ENCODE measurements at places on chromosomes 13 and 19.

- DNase-seq = no peak
Observed at GRCh38 chr13:71977028-71977427, 110.0 kb upstream of the DACH1 start.

- DNase-seq = no peak
Observed at GRCh38 chr13:50161052-50161451, 145.8 kb downstream of the KCNRG start.

DNA sequence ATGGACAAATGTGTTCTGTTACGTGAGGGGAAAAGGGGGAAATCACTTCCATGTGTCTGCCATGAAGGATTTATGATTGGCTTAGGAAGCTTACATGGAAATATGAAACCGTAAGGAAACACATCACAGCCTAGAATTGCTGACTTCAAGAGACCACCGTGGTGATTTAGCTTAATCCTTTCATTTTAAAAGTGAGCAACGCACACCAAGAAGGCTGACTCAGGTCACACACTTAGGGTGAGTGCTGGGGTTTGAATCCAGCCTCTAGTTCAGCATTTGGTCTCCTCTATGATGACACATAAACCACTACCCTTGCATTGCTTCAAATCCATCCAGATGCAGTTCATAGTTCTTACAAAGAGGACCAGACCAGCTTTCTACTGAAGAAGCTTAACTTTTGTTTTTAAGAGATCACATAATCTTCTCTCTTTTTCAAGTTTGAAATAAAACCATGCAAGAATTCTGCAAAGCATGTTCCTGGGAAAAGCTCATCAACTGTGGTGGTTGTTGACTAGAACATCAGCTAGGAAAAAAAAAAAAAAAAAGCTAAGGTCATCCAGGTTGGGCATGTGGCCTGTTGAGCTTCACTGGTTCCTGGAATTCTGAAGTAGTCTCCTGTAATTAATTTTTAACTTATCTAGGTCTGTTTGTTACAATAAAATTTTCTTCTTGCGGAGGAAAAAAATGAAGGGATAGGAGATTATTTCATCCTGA lies 60.2 kb upstream of the KL start:
- no peak for DNase-seq

- no peak for DNase-seq
Observed at GRCh38 chr13:33721724-33722123, 96.2 kb upstream of the RFC3 start.

GRCh38 chr19:21691661-21692060 lies 75.7 kb downstream of the ZNF100 start:
- no peak for DNase-seq

- DNase-seq = no peak
Observed at GRCh38 chr13:101785858-101786257, 333.4 kb downstream of the ITGBL1 start.

DNA sequence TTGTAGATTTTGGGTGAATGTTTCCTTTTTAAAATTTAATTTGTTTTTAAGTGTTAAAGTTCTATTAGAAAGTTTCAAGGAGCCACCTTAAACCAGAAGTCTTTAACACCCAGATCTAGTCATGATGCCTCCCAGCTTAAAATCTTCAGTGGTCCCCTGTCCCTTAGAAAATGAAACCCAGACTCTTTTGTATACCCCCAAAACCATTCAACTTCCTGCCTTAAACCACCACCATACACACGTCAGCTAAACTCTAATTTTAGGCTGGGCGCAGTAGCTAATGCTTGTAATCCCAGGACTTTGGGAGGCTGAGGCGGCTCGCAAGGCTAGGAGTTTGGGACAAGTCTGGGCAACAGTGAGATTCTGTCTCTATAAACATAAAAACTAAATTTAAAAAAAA lies 37.9 kb downstream of the N4BP2L1 start:
- no peak for DNase-seq

- DNase-seq = no peak
Observed at GRCh38 chr19:18147396-18147795, 5.6 kb upstream of the PIK3R2 start.

- DNase-seq = no peak
Observed at GRCh38 chr19:33295621-33296487, 6.5 kb downstream of the CEBPA start.

DNA sequence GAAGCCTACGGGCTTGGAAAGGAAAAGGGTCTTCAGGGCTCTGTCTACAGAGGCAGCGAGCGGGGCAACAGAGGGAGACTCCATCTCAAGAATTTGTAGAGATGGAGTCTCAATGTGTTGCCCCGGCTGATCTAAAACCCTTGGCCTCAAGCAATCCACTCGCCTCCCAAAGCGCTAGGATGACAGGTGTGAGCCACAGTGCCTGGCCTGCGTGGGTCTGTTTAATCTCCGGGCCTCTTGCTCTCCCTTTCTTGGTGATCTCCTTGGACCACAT lies 8.1 kb downstream of the RPS9 start:
- DNase-seq = no peak

- DNase-seq = no peak
Observed at GRCh38 chr13:57846600-57847173, 215.1 kb downstream of the PCDH17 start.

- DNase-seq = no peak
Observed at GRCh38 chr13:77323858-77324257, 3.0 kb downstream of the MYCBP2 start.

- DNase-seq = no peak
Observed at GRCh38 chr13:111792956-111793355, 274.0 kb upstream of the SOX1 start.

- no peak for DNase-seq
Observed at GRCh38 chr13:52925775-52926285, 77.4 kb upstream of the PCDH8 start.

GRCh38 chr13:43785650-43786471 lies 911 bp downstream of the ENOX1 start:
- no peak for DNase-seq

GRCh38 chr19:17113127-17113785 lies 37.7 kb downstream of the MYO9B start:
- DNase-seq = no peak

- DNase-seq = no peak
Observed at GRCh38 chr19:55688422-55689218, 13.6 kb downstream of the EPN1 start.

- no peak for DNase-seq
Observed at GRCh38 chr13:50361282-50361681, 346.0 kb downstream of the KCNRG start.

DNA sequence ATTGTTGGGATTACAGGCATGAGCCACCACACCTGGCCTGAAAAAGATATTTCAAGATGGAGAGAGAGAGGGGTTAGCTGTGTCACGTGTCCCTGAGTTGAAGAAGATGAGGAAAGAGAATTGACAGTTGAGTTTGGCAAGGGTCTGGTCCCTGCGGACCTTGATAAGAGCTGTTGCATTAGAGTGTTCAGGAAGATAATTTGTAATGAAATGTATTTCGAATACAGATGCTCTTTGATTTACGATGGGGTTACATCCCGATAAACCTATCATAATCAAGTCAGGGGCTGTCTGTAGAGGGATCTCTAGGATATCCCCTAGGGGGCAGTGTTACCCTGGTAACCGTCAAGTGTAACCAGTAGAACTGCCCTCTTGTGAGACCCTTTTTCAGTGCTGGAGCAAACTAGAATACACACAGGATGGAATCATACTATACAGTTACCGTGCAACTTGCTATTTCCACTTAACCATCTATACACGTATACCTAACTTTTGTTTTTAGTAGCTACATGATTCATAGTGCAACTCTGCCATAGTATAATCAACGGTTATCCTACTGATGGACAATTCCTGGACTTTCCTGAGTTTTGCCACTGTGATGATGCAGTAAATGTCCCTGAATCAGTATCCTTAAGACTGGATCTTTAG lies 1.5 kb upstream of the ELOF1 start:
- no peak for DNase-seq

GRCh38 chr19:15323496-15324235 lies 8.7 kb downstream of the BRD4 start:
- no peak for DNase-seq

- DNase-seq = no peak
Observed at GRCh38 chr13:98877936-98878335, 99.9 kb downstream of the DOCK9 start.

GRCh38 chr19:10290876-10291553 lies 1.3 kb downstream of the ICAM5 start:
- DNase-seq = no peak

DNA sequence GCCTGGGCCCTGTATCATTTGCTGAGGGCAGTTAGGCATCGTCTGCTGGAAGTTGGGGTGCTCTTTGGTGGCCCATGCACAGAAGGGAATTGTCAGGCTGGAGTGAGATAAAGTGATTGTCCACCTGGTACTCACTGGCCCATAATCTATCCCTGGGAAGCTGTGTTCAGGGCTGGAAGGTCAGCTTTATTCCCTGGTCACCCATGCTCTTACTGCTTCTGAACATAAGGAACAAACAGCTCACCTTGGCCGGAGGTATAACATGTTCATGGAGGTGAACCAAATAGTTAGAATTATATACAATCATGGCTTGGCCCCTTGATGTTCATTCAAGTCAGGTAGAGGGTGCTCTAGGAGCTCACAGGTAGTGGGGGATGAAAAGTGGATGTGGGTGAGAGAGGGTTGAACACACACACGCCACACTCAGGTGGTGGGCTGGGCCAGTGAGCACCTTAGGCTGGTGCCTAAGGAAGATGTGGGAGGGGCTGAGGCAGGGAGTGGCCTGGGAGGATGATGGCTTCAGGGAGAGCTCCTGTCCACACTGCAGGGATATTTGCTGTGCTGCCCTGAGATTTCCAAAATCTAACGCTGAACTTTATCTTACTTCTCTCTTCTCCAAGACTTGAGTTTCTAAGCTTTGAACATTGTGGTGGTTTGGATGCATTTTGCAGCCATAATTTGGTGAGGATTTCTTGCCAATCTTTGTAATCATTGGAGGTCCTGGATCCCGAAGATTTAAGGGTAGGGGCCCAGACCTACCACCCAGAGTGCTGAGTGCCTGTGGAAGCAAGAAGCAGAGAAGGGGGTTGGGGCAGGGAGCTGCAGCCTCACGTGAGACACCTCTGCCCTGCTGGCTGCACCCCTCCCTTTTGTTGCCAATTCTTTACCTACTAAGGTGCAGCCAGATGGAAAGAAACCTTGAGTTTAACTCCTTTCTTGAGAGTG lies 420.6 kb downstream of the ZNF536 start:
- DNase-seq = no peak

- no peak for DNase-seq
Observed at GRCh38 chr13:106568299-106569003, 514 bp upstream of the ARGLU1 start.

DNA sequence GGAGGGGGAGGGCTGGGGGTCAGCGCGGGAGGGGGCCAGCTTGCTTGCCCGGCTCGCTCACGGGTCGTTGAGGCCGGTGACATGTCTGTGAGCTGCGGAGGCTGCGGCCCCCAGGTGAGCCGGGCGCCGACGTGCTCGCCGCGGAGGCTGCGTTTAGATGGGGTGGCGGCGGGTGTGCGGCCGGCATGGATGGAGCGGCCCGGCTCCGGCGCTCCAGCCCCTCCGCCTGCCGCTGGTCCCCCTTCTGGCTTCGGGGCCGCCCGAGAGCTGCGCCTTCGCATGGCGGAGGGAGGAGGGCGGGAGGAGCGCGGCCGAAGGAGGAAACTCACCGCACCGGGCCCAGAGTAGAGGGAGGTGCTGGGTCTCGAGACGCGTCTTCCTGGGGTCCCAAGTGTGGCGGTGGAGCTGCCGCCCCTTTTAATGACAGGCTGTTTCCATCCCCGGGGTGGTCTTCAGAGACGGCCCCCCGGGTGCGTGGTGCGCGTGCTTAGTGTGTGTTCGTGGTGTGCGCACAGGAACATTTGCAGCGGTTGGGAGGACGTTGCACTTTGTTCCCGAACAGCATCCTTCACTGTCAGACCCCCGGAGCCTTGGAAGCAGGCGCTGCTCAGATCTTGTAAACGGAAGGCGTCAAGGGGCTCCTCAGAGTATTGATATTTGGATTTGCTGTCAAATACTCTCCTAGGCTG lies at the start of gene AKAP11:
AKAP11 (plus strand) TSS at position 38 of the 689 bp plus-strand sequence. CDS start 14,197 bp downstream, outside the sequence.
- no peak for DNase-seq

- no peak for DNase-seq
Observed at GRCh38 chr13:29318741-29319140, 276.7 kb downstream of the SLC7A1 start.

DNA sequence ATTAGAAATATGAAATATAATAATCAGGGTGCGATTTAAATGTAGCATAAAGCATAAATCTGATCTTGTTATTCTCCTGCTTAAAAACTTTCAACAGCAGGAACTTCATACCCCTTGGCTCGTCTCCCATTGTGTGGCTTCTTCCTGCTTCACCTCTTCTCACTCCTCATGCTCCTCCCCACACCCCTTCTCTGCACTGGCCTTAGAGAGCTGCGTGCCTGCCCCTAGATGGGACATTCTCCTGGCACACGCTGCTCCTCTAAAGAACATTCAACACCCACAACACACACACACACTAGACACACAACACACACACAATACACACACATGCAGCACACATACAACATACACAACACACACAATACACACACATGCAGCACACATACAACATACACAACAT lies 104.6 kb upstream of the RAP2A start:
- no peak for DNase-seq

Data from cortex of kidney (tissue), 1 donor.